ENCODE measurements at places on chromosomes 7 and 10.
A peak's percentile ranks its signal among the peaks of the same experiment; 100 is the strongest.

DNA sequence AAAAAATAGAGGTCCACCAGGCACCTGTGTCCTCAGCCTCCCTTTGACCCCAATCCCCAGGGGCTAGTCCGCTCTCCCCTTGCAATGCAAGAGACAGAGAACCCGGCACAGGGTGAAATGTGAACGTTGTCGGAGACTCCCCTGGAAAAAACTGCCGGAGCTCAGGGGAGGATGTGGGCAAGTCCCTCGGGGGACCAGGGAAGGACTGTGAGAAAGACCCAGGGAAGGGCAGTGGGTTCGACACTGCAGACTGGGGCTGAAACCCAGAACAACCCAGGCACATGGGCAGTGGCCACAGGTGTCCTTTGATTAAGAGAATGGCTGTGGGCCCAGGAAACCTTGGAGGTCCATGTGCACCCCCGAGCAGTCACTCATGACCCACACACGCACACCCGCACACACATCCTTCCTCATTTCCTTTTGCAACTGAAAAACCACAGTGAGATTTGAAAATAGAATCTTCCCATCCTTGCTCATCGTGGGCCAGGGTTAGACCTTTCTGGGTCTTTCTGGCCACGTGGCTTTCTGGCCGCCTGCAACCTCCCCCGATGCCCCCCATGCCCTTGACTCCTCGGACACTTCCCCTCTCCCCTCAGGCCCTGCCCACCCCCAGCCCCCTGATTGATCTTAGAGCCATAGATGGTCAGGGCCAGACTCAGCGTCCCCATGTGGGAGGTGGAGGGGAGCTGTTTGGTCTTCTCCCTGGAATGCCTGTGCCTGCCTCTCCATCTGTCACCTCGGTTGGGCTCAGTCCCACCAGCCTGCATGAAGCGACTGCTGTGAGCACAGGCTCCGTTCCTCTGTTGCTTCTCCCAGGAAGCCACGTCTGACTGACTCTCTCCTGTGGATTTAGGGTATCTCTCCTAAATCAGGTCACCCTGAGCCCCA is 7.9 kb downstream of the LAT2 start:
- no peak for DNase-seq

DNA sequence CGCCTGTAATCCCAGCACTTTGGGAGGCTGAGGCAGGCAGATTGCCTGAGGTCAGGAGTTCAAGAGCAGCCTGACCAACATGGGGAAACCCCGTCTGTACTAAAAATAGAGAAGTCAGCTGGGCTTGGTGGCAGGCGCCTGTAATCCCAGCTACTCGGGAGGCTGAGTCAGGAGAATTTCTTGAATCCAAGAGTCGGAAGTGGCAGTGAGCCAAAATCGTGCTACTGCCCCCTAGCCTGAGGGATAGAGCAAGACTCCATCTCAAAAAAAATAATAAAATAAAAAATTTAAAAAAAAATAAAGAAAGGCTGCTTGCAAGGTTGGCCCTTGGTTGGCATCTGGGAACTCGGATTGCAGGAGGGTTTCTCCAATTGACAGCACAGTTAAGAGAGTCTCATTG is 221.6 kb downstream of the DGKI start:
- DNase-seq, result no peak

DNA sequence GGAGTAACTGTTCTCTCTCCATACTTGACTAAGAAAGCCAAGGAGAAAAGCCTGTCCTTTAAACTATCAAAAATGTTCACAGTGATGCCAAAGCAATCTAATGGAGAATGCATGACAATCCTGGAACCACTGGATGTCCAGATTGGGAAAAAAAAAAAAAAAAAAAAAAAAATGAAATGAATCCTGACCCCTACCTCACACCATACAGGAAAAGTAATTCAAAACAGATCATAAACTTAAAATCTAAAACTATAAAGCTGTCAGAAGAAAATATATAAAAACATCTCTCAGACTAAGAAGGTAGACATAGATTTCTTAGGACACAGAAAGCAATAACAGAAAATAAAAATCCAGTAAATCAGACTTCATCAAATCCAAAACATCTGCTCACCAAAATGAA is 18.4 kb downstream of the FBXW4 start:
- DNase-seq, result no peak

DNA sequence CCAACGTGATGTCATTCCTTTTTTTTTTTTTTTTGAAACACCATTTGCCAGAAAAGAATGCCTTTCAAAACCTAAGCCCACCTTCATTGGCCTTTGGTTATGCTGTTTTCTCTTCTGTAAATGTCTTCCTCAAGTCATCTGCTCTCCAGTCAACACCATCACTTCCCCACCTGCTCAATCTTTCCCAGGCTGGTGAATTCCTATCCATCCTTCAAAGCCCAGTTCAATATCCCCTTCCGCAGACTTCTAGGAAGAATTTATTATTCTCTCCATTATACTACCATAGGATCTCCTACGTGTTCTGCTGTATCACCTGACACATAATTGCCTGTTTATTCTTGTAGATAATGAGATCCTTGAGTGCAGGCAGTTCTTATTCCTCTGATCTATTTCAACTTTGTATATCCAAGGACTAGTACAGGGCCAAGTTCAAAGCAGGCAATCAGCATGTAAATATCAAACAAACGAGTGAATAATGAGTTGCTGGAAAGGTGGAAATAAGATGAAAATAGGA is 73.5 kb upstream of the PRR15 start:
- DNase-seq, result no peak

GRCh38 chr10:10584161-10584560 is 433.5 kb upstream of the CELF2 start:
- no peak for DNase-seq

- DNase-seq, result no peak
Measured at GRCh38 chr10:102608487-102608886, 35.8 kb upstream of the TRIM8 start.

GRCh38 chr7:29422829-29423228 is 140.8 kb upstream of the PRR15 start:
- no peak for DNase-seq

DNA sequence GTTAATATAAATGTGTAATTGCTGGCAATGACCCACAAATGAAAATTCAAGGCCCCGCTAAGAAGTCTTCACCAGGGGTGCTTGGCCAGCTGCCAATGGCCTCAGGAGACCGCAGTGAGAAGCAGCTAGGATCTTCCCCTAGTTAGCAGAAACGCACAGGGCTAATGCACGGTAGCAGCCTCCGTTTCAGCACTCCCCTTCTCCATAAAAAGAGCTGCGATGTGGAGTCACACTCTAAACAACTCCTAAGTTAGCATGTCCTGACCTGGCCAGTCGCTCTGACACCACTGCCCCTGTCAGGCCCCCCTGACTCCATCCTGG is 139.0 kb downstream of the SEPTIN14 start:
- no peak for DNase-seq

DNA sequence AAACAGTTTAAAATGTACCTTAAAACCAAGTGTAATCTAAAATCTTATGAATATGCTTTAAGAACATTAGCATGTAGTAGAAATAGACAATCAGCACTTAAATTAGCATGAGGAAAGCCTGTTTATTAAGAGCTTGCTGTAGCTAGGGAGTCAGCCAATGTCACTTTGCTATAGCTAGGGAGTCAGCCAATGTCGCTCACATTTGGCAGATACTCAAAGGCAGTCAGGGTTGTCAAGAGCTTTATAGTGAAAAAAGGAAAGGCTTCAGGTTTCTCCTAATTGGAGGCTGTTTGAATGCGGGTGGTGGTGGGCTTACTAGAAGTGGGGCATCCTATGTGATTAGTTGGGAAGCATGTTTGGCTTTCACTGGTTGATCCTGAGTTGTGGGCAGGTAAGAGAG is 226.2 kb upstream of the DGKB start:
- no peak for DNase-seq

GRCh38 chr7:99190359-99191009 is 17.4 kb downstream of the KPNA7 start:
- no peak for DNase-seq

GRCh38 chr10:73791871-73792400 is 6.5 kb downstream of the ZSWIM8 start:
- DNase-seq, result no peak

- no peak for DNase-seq
Measured at GRCh38 chr10:14749070-14749809, 25.5 kb downstream of the FAM107B start.

DNA sequence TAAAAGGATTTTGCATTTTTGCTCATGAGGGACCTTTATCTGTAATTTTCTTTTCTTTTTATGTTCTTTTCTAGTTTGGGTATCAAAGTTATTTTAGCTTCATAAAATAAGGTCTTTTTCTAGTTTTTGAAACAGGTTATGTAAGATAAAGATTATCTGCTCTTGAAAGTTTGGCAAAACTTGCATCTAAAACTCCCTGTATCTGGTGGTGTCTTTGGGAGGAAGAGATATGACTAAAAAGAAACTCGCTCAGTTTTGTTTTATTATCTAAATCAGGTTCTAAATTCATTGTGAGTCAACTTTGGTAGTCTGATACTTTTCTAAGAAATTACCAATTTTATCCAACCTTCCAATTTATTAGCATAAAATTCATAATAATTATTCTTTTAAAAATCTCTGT is 55.1 kb downstream of the VCL start:
- DNase-seq, result no peak

- DNase-seq, result no peak
Measured at GRCh38 chr7:80635998-80636397, 2.4 kb upstream of the CD36 start.

DNA sequence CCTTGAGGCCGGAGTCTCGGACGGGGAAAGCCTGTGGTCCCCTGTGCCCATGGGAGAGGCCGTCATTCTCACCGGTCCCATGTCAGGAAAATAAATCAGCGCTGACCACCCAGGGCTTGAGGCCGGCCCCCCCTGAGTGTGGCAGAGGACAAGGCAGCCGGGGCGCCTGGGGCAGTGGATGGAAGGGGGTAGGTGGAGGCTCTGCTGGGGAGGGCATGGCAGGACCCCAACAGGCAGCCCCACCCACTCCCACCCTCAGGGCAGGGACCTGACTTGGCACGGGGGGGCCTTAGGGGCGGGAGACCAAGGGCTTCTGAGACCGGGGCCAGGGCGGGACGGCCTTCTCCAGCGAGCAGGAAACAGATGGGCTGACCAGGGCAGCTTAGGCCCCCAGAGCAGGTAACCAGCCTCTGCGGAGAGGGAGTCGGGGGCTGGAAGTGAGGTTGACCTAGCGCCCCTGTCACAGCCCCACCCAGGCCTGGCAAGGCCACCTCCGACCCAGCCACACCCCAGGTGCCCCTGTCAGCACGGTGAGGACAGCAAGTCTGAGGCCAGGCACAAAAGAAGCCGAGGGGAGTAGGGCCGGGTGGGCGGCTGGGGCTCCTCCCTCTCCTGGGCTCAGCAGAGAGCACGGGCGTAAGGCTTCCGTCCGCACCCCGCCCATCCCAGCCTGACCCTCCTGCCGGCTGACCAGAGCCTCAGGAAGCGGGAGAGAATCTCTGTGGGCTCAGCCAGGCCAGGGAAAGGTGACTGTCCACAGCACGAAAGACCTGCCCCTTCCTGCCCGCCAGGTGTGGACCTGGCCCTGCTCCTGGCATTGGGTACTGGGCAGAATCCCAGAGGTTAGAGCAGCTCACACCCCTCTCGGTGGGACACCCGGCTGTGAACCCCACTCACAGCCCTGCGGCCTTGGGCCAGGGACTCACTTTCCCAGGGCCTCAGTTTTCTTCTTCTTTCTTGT is 87.4 kb downstream of the FOXL3 start:
- no peak for DNase-seq

- no peak for DNase-seq
Measured at GRCh38 chr10:16585103-16585502, 63.4 kb upstream of the C1QL3 start.

GRCh38 chr7:85475071-85475470 is 288.2 kb upstream of the SEMA3D start:
- DNase-seq, result no peak

DNA sequence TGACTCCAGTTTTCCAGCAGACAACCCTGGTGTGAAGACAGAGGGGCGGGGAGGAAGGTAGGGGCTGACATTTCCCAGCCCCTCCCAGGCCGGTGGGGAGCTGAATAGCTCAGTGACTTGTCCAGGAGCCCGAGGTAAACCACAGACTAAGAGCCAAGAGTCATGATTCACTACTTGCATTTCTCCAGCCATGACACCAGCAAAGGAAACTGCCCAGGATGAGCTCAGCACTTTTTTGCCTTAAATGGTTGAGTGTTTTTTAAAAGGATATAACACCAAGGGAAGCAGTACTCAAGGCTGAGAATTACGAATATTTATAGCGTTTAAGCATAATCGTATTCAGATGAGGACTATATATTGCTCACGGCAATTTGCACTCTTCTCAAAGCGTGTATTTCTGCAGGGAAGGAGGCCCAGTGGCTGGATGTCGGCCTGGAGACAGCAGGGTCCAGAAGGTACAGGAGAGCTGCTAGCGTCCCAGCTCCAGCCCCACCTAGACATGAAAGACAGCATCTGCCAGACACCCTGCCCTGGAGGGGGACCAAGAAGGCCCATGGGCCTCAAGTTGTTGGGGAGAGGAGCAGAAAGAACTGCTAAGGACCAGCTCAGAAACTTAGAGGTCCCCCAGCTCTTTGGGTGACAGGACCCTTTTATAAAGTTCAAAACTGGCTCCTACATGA is 141.4 kb downstream of the GRID1 start:
- no peak for DNase-seq

- DNase-seq, result peak; percentile 55
Measured at GRCh38 chr10:7411671-7412128, 866 bp upstream of the SFMBT2 start.

DNA sequence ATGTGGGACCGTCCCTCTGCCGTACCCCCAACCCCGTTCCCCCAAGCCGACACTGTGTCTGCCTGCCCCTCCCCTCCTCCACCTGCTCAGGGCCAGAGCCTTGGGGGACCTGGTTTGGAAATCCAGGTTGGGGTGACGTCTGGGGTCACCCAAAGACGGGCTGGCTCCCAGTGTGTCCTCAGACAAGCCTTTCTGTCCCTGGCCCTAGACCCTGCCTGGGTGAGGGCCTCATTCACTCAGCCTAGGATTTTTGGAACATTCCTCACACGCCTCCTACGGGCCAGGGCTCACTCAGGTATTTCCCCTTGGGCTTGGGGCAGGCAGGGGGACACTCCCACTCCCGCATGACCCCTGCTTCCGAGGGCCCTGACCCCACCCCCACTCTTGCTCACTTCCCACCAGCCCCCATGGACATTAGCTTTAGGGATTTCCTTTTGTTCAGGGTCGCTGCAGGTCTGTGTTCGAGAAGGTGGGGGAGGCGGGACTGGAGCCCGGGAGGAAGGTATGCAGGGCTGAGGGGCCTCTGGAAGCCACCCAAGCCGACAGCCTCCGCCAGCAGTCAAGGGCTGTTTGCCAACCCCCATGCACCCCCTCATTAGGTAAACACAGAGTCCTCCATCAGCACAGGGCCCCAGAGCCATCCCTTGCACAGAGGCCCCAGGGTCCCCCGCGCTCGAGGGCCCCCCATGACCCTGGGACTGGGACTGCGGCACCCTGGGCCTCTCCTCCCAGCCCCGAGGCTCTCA is 35.1 kb downstream of the PDGFA start:
- no peak for DNase-seq

Data from neural progenitor cell (in vitro differentiated cells).